Omental fat pad (tissue), 4 donors: ENCODE measurements at places on chromosomes 3 and 15.
A peak's percentile ranks its signal among the peaks of the same experiment; 100 is the strongest.

DNA sequence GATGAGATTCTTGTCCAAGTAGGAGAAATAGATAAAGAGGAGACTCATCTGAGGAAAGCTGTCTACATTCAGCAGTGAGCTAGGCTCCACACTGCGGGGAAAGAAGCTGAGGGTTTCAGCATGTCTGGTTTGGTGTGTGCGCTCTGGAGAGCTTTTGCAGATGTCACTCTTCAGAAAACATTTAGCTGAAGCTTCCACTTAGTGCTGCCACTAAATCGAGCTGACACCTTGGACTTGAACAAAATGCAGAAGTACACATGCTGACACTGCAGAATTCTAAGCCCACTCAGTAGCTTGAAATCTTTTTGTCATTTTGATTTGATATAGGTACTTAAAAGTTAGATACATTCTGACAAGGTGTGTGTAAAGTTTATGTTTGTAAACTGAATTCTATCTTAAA, 32.3 kb upstream of the CRTC3 start:
- no peak for DNase-seq

GRCh38 chr3:193590088-193590856, 2.7 kb upstream of the OPA1 start:
- no peak for DNase-seq

- no peak for DNase-seq
Measured at GRCh38 chr3:48064292-48064829, 48.1 kb upstream of the MAP4 start.

GRCh38 chr15:52464478-52464877, 64.2 kb downstream of the MYO5A start:
- no peak for DNase-seq

- DNase-seq, result no peak
Measured at GRCh38 chr15:63460210-63461155, 43.9 kb upstream of the USP3 start.

GRCh38 chr3:118480101-118480860, 554.4 kb downstream of the IGSF11 start:
- DNase-seq, result no peak

DNA sequence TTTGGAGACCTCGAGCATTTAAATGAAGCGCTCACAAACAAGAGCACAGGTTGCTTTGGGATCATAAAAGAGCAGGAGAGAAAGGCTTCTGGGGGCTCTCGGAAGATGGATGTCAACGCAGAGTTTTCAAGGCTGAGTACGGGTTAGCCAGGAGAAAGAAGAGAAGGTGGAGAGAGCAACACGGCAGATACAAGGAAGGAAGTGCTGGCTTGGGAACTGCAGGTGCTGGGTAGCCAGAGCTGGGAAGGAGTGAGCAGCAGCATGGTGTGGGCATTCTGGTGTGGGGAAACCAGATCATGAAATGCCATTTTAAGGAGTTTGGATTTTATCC, 580 bp upstream of the RUBCN start:
- no peak for DNase-seq

DNA sequence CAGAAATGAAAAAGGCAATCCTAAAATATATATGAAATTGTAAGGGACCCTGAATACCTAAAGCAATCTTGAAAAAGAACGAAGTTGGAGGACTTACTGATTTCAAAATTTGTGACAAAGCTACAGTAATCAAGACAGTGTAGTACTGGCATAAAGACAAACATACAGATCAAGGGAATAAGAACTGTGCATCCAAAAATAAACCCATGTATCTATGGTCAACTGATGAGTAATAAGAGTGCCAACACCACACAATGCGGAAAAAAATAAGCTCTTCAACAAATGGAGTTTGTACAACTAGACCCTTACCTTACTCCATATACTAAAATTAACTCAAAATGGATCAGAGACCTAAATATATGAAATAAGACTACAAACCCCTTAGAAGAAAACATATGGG, 29.6 kb downstream of the GSK3B start:
- DNase-seq, result no peak

- no peak for DNase-seq
Measured at GRCh38 chr3:67614195-67614594, 40.2 kb downstream of the SUCLG2 start.

DNA sequence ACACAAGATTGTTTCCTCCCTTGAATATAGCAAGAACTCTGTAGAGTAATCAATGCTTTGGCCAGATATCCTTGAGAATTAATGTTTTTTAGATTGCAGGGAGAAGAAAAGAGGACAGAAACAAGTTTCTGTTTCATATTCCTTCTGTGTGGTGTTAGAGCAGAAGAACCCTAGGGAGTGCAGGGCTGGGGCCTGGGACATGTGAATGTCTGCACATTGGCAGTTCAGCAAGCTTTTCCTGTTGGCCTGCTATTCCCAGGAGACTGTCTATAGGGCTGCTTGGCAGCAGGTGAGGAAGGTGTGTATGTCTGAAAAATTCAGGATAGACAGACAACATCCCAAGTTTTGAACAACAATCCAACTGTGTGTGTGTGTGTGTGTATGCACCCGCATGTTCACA, 13.6 kb upstream of the CNBP start:
- no peak for DNase-seq

DNA sequence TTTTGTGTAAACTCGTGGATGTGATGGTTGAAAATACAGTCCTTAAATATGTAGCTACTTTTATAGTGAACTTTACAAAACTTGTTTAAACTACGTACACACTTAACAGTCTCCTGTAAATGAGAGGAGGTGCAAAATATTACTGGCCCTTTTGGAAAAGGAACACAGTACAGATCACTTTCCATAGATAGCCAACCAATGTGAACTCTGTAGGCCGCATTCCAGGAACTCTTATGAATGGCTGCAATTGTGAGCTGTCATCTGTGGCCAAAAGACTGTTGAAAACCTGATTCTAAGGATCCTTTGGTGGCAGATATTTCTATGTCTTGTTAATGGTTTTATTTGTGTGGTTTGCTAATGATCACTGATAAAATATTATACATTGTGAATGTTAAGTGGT, 6.2 kb downstream of the TSC22D2 start:
- no peak for DNase-seq

DNA sequence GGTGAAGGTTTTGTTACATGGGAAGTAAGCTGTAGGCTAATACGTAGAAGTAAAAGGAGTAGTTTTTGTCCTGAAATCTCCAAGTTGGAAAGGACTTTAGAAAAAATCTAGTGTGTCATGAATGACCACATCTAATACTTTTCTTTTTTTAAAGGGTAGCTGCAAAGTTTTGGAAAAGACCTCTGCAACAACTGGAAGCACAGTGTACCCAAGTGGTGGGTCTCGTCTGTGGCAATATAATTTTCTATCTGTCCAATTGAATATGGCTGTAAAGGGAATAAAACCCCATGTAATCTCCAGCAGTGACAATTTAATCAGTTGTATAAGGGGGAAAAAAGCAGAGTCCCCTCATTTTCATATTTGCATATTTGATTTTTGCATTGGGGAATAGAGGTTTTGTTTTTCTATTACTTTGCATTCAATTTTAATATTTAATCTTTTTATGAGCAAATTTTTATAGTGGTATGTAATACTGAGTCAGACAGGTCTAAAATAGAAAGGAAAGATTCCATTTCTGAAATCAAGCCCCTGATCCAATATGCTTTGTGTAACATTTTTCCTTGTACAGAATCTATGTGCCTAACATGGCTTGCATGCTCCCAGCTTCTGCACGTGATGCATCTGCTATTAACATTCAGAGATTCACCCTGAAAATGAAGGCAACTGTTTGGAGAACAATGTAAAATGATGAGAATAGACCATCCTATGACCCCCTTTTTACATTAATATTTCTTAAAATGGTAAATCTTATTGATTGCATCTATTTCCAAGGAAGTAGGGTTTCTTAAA, 531.4 kb downstream of the ZIC1 start:
- DNase-seq, result no peak

- no peak for DNase-seq
Measured at GRCh38 chr3:40793730-40794129, 269.0 kb downstream of the ZNF621 start.

- no peak for DNase-seq
Measured at GRCh38 chr3:137770835-137771399, 6.8 kb downstream of the SOX14 start.

GRCh38 chr15:59104912-59105732, at the start of gene CCNB2:
Gene CCNB2 (plus strand): TSS chr15:59105146. CDS start chr15:59105269, 123 bp downstream.
- DNase-seq, result peak; percentile 51

GRCh38 chr3:153760948-153761347, 360.2 kb upstream of the ARHGEF26 start:
- DNase-seq, result no peak
